ENCODE measurements at places on chromosomes 4 and X. TPM values are rescaled to one million over a fixed set of nuclear protein-coding genes. Genes with fewer than 3 reads are reported as not detected.

The PAK3 gene
- 0.42 TPM for total RNA-seq

The XAGE1B gene
- not detected for total RNA-seq

The GYG2 gene
- 7.0 TPM for total RNA-seq

The CLGN gene
- 2.3 TPM for total RNA-seq

The AFF1 gene
- 53.6 TPM for total RNA-seq

The FANCB gene
- total RNA-seq = 1.3 TPM

The USP26 gene
- not detected for total RNA-seq

DNA sequence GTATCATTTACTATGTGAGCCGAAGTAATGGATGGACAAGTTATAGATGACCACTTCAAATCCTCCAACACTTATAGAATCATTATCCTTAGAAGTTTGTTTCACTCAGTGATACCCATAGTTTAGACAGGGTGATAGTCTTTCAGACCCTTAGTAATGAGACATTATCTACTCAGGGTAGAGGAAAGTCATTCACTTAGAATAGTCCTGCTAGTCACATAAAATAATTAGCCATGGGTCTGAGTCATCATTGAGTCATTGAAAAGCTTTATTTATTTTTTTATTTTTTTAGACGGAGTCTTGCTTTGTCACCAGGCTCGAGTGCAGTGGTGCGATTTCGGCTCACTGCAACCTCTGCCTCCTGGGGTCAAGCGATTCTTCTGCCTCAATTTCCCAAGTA, 321.7 kb upstream of the FSTL5 start:
- no peak overlapping the region for H3K27ac ChIP-seq
- no peak for DNase-seq
- H3K4me1 ChIP-seq = no peaks in the 10 kb centered on the region
- H3K36me3 ChIP-seq = no peaks in the 10 kb centered on the region
- no peaks in the 10 kb centered on the region for H3K27me3 ChIP-seq

DNA sequence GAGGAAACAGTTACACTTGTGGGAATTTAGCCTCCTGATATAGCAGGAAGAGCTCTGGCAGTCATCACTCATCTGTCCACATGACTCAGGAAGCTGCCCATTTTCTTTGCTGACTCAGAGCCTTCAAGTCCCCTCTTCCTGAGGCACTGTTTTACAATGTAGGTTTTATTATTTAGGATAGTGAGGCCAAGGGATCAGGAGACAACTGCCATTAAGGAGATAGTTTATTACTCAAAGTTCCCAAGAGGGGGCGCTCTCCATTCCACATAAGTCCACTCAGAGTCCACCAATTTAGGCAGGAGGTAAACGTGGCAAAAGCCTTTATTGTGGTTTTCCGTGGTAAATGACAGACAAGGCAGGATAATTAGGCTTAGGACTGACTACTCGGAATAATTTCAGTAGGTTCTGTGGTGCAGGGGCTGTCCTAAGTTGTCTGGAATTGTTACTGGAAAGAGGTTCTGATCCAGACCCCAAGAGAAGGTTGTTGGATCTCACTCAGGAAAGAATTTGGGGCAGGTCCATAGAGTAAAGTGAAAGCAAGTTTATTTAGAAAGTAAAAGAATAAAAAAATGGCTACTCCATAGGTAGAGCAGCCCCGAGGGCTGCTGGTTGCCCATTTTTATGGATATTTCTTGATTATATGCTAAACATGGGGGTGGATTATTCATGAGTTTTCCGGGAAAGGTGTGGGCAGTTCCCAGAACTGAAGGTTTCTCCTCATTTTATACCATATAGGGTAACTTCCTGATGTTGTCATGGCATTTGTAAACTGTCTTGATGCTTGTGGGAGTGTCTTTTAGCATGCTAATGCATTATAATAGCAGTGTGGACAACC, 96.0 kb upstream of the RAB40AL start:
- DNase-seq = no peak
- no peaks in the 10 kb centered on the region for H3K4me1 ChIP-seq
- H3K27ac ChIP-seq = no peak overlapping the region
- no peaks in the 10 kb centered on the region for H3K27me3 ChIP-seq
- no peaks in the 10 kb centered on the region for H3K36me3 ChIP-seq

DNA sequence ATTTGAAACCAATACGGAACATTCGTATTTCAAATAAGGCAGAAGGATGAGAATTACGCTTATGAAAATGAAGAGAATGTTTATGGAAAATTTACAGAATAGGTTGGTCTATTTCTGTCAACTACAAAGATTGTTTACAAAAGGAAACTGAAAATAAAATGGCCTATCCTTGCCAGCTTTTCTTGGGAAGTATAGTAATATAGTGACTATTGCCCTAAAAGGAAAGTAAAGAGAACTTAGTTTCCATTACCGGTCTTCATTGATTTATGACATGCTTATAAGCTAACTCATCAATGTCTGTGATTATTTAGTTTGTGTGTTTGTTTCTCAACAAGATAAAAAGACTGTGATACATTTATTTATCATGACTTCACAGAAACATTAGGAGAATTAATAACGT, 2.9 kb upstream of the SPRY1 start:
- peaks cover 10% of the 10 kb centered on the region for H3K36me3 ChIP-seq
- no peak overlapping the region for H3K27ac ChIP-seq
- H3K27me3 ChIP-seq = no peaks in the 10 kb centered on the region
- H3K4me1 ChIP-seq = peaks cover 7% of the 10 kb centered on the region
- peak overlapping the region; percentile 10 for H3K4me3 ChIP-seq

DNA sequence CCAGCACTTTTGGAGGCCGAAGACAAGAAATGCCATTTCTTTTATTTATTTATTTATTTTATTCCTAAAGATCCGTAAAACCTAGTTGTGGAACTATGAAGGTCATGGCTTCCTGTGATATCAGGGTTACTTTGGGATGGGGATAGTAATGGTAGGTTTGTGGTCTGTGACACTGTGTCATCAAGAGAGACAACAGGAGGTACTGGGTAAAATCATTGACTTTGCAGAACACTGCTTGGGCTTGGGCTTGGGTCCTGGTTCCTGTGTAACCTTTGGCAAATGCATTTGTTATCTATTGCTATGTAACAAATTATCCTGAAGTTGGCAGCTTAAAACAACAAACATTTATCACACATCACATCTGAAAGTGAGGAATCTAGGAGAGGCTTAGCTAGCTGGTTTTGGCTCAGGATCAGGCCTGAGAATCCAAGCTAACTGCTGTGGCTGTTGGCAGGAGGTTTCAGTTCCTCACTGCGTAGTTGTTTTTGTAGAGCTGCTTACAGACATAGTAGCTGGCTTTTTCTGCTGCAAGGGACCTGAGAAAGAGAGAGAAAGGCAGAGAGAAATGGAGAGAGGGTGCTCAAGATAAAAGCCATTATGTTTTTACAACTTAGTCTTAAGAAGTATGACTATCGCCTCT, 576.4 kb upstream of the SLIT2 start:
- no peaks in the 10 kb centered on the region for H3K36me3 ChIP-seq
- H3K27me3 ChIP-seq = no peaks in the 10 kb centered on the region
- H3K4me1 ChIP-seq = peaks cover 12% of the 10 kb centered on the region
- H3K4me3 ChIP-seq = no peak overlapping the region
- H3K27ac ChIP-seq = no peak overlapping the region

GRCh38 chr4:3301450-3302172, 8.8 kb downstream of the RGS12 start:
- DNase-seq = no peak
- H3K36me3 ChIP-seq = no peaks in the 10 kb centered on the region
- no peak overlapping the region for H3K27ac ChIP-seq
- H3K27me3 ChIP-seq = no peaks in the 10 kb centered on the region

GRCh38 chrX:108223585-108223984, 132.0 kb downstream of the ATG4A start:
- no peaks in the 10 kb centered on the region for H3K4me1 ChIP-seq
- no peak overlapping the region for H3K4me3 ChIP-seq
- no peaks in the 10 kb centered on the region for H3K36me3 ChIP-seq
- H3K27me3 ChIP-seq = no peaks in the 10 kb centered on the region
- no peak for DNase-seq
- H3K27ac ChIP-seq = peak overlapping the region; percentile 68

GRCh38 chr4:754221-755120, 48.8 kb downstream of the PCGF3 start:
- H3K36me3 ChIP-seq = peaks cover 47% of the 10 kb centered on the region
- H3K27ac ChIP-seq = no peak overlapping the region
- no peak overlapping the region for H3K4me3 ChIP-seq
- DNase-seq = no peak
- peaks cover 12% of the 10 kb centered on the region for H3K4me1 ChIP-seq
- H3K27me3 ChIP-seq = no peaks in the 10 kb centered on the region

GRCh38 chrX:135295238-135295943, 13.9 kb upstream of the ETDC start:
- no peaks in the 10 kb centered on the region for H3K27me3 ChIP-seq
- peaks cover 6% of the 10 kb centered on the region for H3K36me3 ChIP-seq
- H3K27ac ChIP-seq = no peak overlapping the region
- no peak for DNase-seq
- peaks cover 4% of the 10 kb centered on the region for H3K4me1 ChIP-seq

GRCh38 chrX:3440981-3441380, 94.5 kb upstream of the MXRA5 start:
- no peaks in the 10 kb centered on the region for H3K4me1 ChIP-seq
- H3K27me3 ChIP-seq = no peaks in the 10 kb centered on the region
- no peak overlapping the region for H3K27ac ChIP-seq
- no peaks in the 10 kb centered on the region for H3K36me3 ChIP-seq
- no peak for DNase-seq
- no peak overlapping the region for H3K4me3 ChIP-seq

GRCh38 chr4:104896660-104897645, 249.7 kb upstream of the TET2 start:
- no peak overlapping the region for H3K27ac ChIP-seq
- H3K4me3 ChIP-seq = no peak overlapping the region
- H3K27me3 ChIP-seq = no peaks in the 10 kb centered on the region
- H3K4me1 ChIP-seq = no peaks in the 10 kb centered on the region
- H3K36me3 ChIP-seq = no peaks in the 10 kb centered on the region
- DNase-seq = no peak

DNA sequence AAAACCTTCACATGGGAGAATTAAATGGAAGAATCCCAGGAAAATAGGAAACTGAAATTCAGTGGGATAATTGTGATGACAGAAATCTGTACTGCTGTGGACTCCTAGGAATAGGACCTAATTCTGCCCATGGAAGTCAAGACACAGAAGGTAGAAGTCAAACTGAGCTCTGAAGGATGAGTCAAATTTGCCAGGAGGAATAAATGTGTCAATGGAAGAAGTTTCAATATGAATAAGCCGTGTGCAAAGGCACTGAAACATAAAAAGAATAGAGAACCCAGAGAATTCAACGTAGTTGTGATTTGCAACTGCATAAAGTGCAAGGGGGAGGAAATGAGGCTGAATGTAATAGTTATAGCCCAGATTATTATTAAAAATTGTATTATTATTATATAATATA, 11.6 kb downstream of the ENAM start:
- H3K27ac ChIP-seq = no peak overlapping the region
- no peak for DNase-seq

GRCh38 chr4:139202991-139203390, 26.0 kb upstream of the ELF2 start:
- H3K27me3 ChIP-seq = no peaks in the 10 kb centered on the region
- no peak overlapping the region for H3K4me3 ChIP-seq
- no peak for DNase-seq
- no peaks in the 10 kb centered on the region for H3K36me3 ChIP-seq
- H3K27ac ChIP-seq = no peak overlapping the region

DNA sequence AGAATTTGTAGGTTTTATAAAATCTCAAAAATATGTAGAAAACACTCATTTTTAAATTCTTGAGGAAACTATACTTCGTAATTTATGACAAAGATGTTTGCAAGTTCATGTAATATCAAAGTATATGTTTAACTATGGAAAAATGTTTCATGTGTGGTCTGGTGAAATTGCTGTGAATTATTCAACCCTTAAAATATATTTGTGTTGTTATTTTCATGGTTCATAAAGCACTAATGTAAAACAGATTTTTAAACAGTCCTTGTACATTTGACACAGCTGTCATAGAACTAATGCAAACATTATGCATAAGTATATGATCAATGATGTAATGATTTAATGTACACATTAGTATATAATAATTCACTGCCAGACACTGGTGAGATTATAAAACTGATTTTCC, 83.1 kb upstream of the ARSJ start:
- no peak overlapping the region for H3K27ac ChIP-seq
- H3K36me3 ChIP-seq = no peaks in the 10 kb centered on the region
- no peaks in the 10 kb centered on the region for H3K4me1 ChIP-seq
- no peaks in the 10 kb centered on the region for H3K27me3 ChIP-seq
- DNase-seq = no peak

GRCh38 chr4:141065872-141066271, 67.4 kb downstream of the RNF150 start:
- H3K4me1 ChIP-seq = peaks cover 7% of the 10 kb centered on the region
- H3K36me3 ChIP-seq = no peaks in the 10 kb centered on the region
- no peak overlapping the region for H3K27ac ChIP-seq
- DNase-seq = no peak

DNA sequence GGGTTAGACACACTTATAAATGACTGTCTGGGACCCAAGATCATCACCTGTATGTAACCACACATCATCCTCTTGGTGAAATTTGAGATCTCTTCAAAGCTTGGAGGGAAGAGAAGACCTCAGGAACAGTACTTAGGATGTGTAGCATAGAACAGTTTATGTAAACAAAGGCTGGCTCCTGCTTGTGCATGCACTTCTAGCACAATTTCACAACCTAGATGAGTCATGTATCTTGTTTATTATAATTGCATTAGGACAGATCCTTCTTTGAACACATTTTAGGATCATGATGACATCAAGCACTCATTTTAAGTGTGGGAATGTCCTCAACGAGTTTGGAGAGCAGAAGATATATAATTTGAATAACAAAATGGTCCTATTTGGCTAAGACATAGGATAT, 26.3 kb upstream of the ZMAT1 start:
- H3K36me3 ChIP-seq = no peaks in the 10 kb centered on the region
- H3K4me3 ChIP-seq = no peak overlapping the region
- H3K27me3 ChIP-seq = no peaks in the 10 kb centered on the region

GRCh38 chr4:52250154-52250553, 199.1 kb downstream of the SPATA18 start:
- peaks cover 9% of the 10 kb centered on the region for H3K4me1 ChIP-seq
- H3K4me3 ChIP-seq = no peak overlapping the region
- H3K27me3 ChIP-seq = no peaks in the 10 kb centered on the region
- no peak overlapping the region for H3K27ac ChIP-seq

DNA sequence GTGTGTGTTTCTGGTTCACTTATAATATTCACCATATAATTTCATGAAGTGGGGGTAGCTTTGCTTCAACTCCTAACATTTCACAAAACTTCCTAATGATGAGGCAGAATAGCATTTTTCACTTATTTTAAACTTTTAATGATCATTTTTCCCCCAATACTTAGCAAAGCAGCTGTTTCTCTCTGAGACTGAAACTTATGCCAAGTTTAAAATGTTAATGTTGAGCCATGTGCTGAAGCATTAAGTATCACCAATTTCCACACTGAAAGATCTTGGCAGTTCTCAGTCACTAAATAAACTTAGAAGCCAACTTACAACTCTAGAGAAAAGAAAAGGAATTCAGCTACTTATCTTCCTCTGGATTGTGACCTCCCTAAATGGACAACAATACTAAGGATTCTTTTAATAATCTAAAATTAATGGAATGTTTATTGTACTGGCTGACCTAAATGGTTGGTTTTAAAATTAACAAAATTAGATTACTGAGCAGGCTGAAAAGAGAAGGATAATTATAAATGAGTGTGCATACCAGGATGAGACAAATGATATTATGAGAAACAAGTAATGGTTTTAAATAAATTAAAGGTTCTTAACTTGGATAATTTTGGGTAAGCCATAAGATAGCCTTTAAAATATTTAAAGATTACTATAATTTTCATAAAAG, 1429.4 kb upstream of the ADGRL3 start:
- H3K27ac ChIP-seq = no peak overlapping the region
- no peak overlapping the region for H3K4me3 ChIP-seq
- H3K36me3 ChIP-seq = no peaks in the 10 kb centered on the region
- DNase-seq = no peak
- H3K27me3 ChIP-seq = no peaks in the 10 kb centered on the region
